ENCODE measurements at places on chromosomes 1 and 21.

- no peak for DNase-seq
Measured at GRCh38 chr1:50703240-50703639, 256.8 kb downstream of the FAF1 start.

DNA sequence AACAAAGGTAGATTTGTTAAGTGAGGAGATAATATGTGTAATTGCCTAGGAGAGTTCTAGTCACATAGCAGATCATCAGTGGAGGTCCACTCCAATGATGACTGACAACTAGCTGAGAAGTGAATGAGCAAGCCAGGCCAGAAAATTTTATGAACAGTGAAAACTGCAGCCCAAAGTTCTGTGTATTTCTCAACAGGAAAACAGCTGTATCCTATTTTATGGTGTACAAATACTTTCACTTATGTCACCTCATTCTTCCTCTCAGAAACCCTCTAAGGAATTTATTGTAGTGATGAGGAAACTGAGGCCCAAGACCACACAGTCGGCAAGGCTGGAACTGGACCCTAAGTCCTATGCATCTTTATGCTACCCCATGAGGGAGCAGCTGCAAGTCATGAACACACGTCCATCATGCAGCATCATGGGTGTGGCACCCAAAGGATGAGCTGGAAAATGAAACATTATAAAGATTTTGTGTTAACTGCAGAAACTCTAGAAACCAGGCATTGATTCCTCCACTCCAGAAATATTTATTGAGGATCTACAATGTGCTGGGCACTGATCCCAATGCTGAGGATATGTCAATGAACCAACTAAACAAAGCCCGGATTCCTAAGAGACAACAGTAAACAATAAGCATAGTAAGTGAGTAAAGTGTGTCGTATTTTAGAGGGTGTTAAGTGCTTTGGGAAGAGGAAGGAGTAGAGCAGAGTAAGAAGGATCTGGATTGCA, 99.5 kb upstream of the DUSP10 start:
- DNase-seq: no peak

GRCh38 chr1:230105754-230106625, 39.0 kb downstream of the GALNT2 start:
- DNase-seq: no peak

DNA sequence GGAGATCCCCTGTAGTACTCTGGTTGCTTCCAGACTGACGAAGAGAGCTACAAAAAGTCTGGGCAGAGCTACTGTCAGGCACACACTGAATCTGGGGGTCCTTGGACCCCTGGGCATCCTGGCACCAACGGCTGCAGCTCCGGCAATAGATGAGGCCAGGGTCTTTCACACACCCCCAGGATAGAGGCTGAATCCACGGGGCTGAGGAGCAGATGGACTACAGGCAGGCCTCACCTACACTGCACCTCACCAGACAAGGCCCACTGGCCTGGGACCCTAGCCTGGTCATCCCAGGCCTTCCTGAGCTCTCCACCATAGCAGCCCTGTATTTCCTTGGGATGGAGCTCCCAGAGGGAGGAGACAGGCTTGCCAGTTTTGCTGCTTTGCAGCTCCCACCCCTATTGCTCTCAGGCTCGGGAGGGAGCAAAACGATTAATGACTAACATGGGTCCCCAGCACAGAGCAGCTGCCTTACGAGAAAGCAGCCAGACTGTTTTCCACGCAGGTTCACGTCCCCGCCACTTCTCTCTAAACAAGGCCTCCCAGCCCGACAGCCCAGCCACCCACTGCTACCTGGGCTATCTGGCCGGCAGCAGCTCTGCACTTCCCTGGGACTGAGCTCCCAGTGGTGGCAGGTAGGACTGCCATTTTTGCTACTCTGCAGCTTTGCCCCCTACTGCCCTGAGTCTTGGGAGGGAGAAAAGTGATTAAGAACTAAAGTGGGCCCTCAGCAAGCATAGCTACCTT, 1022.5 kb upstream of the ADGRL2 start:
- DNase-seq: no peak

DNA sequence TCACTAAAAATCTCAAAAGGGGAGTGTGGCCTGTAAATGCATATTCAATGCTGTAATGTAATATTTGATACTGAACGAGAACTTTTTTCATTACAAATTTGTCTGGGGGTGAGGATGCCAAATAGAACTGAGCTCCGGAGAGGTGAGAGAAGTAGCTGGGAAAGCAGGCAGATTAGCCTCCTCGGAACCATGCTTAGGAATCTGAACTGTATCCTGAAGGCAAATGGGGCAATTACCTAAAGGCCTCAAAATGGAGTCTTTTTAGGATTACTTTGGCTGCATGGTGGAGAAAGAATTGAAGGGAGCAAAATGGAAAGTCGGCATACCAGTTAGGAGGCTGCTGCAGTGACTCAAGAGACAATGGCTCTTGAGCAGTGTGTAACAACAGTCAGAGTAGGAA, 178.8 kb downstream of the CDC7 start:
- DNase-seq: no peak

DNA sequence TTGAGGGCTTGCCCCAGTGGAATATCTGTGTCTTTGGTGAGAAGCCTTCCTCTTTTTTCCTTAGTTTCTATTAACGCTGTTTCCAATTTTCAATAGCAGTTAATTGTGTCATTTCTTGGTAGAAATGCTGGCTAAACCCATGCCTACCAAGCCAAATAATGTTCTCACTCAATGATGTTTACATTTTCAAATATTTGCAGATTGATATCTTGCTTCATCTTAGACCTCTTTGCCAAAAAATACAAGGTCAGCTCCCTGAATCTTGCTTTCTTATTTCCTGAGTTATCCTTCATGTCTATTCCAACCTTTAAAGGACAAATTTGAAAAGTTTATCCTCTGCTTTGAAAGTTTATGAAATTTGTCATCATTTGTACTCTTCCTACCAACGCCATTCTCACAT, 5.1 kb downstream of the KCNJ15 start:
- no peak for DNase-seq

DNA sequence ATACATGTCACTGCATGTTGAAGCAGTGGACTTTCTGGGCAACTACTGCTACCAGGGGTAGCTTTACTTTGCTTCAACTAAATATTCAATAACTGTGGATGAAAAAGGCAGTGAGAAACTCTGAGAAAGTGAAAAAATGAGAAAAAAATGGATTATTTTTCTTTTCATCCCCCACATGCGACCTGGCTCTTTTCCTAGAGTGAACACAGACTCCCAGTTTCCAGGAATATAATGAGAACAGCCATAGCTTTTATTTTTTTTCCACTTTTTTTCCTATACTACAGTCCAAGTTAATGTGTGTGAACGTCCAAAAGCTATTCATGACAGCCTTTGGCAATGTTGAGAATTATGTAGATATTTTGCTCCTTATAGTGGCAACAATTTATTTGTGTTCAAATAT, 230.4 kb downstream of the DNM3 start:
- no peak for DNase-seq

DNA sequence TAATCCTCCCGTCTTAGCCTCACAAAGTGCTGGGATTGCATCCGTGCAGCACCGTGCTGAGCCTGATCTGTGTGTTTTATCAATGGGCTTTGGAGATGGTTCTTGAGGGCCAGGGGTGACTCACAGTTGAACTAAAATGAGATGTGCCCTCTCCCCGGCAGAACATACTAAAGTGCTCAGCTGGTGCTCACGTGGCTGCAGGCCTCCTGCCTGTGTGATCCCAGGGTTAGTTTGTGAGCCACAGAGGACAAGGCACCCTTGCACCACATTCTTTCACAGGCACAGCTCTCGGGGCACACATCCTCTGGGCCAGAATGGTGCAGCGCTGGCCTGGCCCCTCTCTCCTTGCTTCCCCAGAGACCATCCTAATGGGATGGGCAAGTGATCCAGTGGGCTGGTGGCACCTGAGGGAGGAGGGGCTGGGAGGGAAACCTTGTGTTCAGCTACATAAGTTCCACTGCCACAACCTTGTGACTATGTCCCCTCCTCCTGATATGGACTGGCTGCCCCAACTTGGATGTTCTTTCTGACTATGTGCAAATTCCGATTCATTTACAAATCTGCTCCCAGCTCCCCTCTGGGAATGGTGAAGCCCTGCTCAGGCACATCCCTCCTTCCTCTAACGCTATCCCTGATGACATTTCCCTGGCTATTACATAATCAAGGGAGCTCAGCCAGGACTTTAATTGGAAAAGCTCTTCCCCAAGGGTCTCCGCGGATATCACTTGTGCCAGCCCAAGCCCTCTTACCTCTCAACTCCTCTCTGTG, 197.0 kb upstream of the EDN2 start:
- no peak for DNase-seq

DNA sequence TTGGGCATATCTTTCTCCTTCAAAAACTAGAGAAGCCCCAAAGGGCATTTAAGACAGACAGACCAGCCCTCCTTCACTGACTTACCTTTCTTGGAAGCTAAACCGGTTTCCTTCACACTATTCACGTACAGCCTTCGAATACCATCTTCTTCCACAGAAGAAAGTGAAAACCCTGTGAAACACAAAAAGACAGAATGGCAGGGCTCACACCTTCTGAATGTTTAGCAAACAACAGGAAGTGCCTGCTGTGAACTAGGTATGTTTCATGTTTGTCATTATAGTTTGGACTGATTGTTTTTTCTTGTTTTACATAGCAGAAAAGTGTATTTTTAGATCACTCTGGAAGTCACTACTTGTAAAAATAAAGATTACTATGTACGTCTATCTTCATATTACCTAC, 148.6 kb upstream of the KRTAP19-8 start:
- DNase-seq: no peak

DNA sequence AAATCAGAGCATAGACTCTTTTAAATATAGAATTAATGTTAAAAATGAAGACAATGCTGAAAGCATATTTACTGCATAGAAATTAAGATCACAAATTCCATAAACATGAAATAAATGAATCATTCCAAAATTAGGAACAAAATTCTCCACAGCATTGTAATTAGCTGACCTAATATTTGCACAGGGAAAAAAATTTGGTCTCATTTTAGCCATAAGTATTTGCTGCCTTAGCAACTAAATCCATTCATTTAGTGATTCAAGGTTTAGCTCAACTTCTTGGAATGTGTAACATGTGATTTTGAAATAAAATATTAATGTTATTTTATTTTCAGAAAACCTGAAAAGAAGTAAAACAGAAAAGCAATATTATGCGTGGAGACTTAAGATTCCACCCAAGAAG, 25.5 kb downstream of the ADAMTS5 start:
- DNase-seq: no peak

- no peak for DNase-seq
Measured at GRCh38 chr1:15350151-15350550, 59.5 kb upstream of the EFHD2 start.

Measured in iPS-NIHi11 (cell line).